ENCODE measurements at places on chromosomes 4 and X.

GRCh38 chr4:1415681-1415981 is 9.4 kb upstream of the NKX1-1 start:
- DNase-seq, result no peak

DNA sequence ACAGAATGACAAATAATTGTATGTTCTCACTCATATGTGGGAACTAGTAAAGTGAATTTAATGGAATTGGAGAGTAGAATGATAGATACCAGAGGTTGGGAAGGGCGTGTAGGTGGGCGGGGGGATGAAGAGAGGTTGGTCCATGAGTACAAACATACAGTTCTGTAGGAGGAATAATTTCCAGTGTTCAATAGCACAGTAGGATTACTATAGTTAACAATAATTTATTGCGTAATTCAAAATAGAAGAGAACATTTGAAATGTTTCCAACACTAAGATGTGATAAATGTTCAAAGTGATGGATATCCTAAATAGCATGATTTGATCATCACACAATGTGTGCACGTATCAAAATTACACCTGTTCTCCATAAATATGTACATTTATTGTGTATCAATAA is 106.2 kb upstream of the IL1RAPL2 start:
- DNase-seq, result no peak

DNA sequence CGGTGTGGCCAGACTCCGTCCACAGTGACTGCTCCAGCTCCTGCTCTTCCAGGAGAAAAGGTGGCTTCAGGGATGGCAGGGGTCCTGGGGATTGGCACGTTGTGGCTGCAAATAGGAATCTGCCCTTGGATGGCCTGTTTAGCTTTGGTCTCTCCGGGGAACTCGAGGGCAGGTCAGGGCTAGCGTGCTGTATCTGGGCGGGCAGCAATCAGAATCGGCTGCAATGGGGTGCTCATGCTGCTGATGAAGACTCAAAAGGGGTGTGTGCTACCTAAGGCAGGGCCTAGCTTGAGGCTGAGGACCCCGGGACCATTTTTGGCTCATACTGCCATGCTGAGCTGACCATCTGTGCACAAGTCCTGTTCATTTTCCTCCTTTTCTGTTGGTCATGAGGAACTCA is 51.3 kb downstream of the RGS12 start:
- DNase-seq, result no peak

DNA sequence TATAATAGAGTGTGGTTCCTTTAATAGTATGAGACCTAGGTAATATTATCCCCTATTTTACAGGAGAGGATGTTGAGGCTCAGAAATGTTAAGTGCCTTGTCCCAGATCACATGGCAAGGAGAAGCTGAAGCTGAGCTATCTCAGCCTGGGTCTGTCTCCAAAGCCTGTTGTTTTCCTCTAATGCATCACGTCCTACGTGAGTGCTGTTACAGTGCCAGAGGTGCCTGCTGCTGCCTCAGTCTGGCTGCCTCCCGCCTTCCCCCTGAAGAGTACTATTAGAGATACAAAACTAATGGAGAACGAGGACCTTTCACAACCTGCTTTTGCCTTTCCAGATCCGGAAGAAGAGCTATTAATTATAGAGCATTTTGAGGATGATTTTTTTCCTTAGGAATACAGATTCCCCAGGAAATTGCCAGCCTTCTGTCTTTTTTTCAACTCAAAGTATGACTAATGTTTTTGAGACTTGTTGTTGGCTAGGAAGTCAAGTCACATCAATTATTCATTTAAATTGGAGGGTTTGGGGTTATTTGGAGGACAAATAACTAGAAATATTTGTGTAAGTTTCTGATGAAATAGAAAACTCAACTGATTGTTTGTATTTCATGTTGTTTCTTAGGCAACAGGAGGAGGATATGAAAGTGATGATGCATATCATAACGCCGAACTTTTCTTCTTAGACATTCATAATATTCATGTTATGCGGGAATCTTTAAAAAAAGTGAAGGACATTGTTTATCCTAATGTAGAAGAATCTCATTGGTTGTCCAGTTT is 43.9 kb upstream of the MTMR1 start:
- no peak for DNase-seq

- DNase-seq, result no peak
Observed at GRCh38 chrX:13284570-13284969, 35.3 kb downstream of the ATXN3L start.

DNA sequence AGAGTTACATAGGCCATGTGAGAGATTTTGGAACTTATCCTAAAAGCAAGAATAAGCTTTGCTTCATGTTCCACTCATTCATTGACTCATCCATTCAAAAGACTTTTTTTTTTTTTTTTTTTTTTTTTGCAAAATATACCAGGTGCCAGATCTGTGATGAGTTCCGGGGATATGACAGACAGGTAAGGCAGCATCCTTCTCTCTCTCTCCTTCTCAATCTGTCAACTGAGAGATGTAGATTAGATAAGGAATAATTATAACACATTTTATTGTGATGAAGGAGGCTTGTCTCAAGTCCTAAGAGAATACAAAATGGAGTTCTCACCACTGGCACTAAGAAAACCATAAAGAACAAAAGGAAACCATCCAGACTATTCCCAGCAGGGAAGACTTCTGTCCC is 190.2 kb upstream of the CPEB2 start:
- no peak for DNase-seq

GRCh38 chrX:72526534-72527508 is 45.8 kb downstream of the HDAC8 start:
- DNase-seq, result no peak

- DNase-seq, result no peak
Observed at GRCh38 chr4:70133473-70133872, 20.6 kb upstream of the PRR27 start.
